ENCODE measurements at places on chromosomes 1 and 21.

GRCh38 chr1:41802532-41803501 is 115.9 kb downstream of the HIVEP3 start:
- peak; percentile 14 for DNase-seq

DNA sequence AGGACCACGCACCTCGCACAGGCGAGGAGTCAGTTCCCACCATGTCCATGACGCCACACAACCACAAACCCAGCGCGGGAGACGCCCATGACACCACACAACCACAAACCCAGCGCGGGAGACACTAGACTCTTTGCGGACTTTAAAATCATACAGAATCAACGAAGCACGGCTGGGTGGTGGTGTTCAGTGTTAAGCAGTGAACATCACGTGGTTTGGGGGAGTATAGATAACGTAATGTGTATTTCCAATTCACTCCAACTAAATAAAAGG is 19.2 kb downstream of the PTTG1IP start:
- no peak for DNase-seq

- no peak for DNase-seq
Observed at GRCh38 chr21:14947613-14948160, 117.1 kb downstream of the NRIP1 start.

DNA sequence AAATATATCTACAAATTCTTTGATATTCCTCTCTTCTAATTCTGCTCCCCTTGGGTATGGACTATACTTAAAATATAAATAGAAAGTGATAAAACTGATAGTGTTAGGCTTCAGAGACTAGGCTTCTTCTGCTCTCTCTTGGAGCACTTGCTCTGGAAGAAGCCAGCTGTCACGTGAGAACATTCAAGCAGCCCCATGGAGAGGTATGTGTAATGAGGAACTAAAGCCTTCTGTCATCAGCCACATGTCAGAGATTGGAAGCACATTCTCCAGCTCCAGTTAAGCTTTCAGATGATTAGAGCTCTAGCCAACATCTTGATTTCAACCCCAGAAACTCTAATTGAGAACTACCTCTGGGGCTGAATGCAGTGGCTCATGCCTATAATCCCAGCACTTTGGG is 34.3 kb downstream of the XKR8 start:
- DNase-seq: no peak

- DNase-seq: no peak
Observed at GRCh38 chr1:228020686-228021354, 14.0 kb downstream of the WNT3A start.
